NCI-H187 (cell line): ENCODE measurements at places on chromosomes 16 and 17.
A peak's percentile ranks its signal among the peaks of the same experiment; 100 is the strongest.

GRCh38 chr17:78341559-78342448, 18.1 kb downstream of the SOCS3 start:
- no peak for DNase-seq

- no peak for DNase-seq
These were observed 55.9 kb upstream of the SLC5A11 start for GRCh38 chr16:24789881-24790280.

DNA sequence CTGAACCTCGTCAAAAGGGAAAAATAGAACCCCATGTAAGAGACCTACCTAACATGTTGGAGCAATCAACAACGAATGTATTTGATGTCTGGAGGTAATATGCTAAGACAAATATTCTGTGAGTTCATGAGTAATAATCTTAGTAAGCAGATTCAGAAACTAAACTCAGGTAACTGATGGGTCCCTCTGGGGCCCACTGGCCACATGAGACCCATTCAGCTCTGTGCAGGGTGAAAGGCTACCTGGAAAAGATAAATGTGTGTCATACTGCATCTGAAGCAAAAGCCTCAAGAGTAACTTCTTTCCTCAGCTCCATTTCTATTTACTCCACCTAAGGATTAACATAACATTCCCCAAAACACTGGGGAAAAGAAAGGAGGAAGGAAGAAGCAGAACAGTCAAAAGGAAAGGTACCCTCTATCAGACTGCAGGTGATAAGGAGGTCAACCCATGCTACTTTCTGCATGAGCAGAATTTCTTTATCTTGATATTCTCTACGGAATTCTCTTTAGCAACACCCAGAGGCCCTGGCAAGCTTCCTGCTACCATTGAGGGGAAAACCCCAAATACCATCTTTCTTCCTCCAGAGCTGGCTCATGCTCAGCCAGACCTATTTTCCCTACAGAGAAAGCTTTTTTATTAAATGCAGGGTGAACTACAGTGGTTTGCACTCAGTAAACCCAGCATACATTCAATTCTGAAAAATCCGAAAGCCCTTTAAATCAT, 37.7 kb upstream of the ABCA6 start:
- DNase-seq = no peak

DNA sequence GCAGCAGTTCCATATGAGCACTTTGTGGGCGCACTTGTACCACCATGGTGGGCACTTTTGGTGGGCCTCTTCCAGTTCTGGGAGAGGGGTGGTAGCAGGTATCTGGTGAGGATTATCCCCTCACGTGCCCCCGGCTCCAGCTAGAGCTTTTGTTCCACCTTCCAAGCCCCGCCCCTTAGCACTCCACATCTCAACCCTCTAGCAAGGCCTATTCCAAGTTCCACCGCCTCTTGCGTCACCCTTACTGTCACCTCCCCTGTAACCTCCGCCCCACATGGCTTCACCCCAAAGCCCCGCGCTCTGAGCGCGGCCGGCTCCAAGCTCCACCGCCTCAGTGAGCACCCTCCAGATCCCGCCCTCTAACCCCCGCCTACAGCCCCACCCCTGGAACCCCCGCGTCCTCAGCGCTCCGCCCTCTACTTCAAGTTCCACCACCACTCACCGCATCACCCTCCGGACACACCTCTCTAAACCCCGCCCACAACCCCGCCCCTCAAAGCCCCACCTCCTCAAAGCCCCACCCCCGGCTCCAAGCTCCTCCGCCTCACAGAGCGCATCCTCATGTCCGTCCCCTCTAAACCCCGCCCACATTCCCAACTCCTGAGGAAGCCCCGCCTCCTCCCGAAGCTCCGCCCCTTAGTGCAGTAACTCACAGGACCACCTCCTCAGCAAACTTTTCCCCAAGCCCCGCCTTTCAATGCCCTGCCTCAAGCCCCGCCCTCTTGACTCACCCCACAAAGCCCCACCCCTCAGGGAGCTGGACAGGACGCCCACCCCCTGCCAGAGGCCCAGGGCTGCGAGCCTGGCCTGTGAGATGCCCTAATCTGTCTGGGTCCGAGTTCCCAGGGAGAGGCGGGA, 11.1 kb downstream of the SCN4A start:
- DNase-seq = no peak

DNA sequence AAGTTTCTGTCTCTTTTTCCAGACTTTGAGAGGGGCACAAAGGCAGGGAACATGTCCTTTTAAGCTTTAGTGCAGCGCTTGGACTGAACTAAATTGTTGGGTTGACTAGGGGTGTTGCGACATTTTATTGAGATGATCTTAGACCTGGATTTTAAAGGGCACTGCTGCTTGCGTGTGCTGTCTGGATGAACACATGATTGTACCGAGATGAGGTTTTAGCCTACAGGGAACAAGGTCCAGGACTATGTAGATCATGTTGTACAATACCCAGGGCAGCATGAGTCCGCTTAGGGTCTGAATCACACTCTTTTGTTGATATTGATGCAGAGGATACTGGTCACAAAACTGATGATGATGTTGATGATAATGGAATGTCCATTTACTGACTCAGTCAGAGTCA, 5.2 kb upstream of the RGS9 start:
- DNase-seq = no peak

DNA sequence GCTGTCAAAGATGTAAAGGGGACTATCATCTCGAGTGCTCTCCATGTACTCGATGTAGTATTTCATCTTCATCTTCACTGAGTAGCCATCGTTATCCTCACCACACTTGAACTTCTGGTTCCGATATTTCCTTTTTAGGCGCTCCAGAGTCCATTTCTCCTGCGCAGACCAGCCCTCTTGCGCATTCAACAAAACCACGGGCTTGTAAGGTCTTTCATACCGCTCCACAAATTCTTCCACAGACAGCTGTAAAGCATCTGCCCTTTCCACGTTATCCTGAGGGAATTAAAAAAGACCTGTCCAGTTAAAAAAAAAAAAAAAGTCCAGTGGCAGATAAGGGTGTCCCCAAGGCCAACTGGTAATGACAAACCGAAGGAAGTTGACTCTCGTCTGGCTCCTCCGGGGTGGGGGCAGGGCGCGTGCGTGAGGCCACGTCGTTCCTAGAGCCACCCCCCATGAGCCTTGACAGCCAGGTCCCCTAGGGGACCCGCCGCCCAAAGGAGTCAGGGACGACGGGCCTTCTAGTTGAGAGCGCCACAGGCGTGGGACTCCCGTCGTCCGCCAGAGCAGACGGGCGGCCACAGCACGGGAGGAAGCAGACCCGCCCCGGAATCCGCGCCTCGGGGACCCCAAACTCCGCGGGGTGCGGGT, 701 bp downstream of the JMJD6 start:
- DNase-seq = peak; percentile 9

DNA sequence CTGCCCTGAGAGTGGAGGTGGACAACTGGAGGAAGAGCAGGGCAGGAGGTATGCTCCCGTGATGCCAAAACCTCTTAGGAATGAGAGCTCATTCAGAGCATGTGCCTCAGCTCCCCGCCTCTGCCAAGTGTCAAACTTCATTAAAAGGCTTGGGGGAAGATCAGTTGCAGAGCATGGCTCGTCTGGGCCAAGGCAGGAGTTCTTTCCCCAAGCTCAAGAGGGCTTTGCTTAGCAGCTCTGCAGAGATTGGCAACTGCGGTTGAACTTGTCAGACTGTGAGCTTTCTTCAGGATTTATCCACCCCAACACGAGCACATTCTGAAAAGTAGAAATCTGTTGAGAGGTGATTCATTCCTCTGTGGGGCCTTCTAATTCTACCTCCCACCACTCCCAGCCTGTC, 248.1 kb downstream of the HS3ST3A1 start:
- DNase-seq = no peak
